ENCODE measurements at places on chromosomes 3 and 15.

DNA sequence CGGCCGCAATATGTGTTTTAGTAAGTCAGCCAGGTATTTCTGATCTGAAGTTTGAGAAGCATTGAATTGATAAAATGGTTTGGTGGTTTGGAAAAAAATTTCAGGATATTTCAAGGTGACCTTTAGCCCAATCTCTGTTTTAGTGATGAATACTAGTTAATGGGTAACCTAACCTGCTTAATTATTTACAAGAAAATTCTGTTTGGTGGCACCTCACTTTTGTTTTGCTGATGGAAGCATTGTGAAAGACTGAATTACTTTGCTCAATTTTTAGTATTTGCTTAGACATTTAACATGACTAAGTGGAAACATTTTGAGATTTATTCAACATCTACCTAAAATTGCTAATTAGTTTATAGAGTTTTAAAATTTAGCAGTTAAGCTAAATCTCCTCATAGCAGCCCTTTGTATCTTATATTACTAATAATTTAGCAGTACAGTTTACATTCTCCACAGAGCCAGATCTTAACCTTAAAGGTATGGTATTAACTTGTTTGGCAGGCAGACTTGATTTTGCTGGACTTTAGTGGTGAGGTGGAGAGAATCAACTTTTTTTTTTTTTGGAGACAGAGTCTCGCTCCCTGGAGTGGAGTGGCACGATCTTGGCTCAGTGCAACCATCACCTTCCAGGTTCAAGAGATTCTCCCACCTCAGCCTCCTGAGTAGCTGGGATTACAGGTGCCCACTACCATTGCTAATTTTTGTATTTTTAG is 35.4 kb downstream of the GRAMD1C start:
- DNase-seq = no peak

GRCh38 chr3:5479229-5479799 is 291.8 kb downstream of the EDEM1 start:
- DNase-seq = peak; percentile 70

DNA sequence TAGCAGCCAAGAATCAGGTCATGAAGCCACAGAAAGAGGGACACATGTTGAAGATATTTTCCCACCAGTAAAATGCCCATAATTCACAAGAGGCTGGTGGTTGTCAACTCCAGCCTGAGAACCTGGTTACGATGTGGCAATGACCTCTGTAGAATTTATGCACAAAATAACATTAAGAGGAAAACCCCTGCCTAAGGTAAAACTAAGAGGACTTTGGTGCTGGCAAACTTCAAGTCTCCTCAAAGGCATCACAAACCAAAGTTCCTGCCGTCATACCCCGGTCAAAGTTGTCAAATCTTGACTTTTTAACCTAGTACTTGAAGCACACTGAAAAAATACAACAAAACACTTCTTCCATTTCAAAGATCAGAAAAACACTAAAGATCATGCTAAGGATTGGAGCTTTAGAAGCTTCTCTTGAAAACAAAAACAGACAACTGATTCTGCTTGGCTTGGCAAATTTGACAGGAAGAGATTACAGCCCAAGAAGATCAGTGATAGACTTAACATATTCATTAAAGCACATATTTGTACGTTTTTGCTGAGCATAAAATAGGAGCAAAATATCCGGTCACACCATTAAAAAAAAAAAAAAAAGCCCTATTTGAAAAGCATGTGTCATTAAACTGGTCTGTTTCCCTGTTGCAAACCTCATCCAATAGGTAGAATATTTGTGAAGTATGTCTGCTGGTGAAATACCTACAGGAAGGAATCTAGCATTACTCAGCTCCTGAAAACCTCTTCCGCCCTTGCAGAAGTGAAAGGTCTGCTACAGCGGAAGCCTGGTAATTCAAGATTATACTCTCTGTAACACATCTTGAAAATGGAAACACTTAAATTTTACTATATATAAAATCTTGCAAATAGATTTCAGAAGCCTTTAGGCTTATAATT is 22.8 kb downstream of the EIF4E3 start:
- DNase-seq = peak; percentile 81

- DNase-seq = no peak
Observed at GRCh38 chr15:39407116-39407515, 173.8 kb upstream of the THBS1 start.

GRCh38 chr3:123388811-123389627 is 59.9 kb downstream of the ADCY5 start:
- DNase-seq = no peak

DNA sequence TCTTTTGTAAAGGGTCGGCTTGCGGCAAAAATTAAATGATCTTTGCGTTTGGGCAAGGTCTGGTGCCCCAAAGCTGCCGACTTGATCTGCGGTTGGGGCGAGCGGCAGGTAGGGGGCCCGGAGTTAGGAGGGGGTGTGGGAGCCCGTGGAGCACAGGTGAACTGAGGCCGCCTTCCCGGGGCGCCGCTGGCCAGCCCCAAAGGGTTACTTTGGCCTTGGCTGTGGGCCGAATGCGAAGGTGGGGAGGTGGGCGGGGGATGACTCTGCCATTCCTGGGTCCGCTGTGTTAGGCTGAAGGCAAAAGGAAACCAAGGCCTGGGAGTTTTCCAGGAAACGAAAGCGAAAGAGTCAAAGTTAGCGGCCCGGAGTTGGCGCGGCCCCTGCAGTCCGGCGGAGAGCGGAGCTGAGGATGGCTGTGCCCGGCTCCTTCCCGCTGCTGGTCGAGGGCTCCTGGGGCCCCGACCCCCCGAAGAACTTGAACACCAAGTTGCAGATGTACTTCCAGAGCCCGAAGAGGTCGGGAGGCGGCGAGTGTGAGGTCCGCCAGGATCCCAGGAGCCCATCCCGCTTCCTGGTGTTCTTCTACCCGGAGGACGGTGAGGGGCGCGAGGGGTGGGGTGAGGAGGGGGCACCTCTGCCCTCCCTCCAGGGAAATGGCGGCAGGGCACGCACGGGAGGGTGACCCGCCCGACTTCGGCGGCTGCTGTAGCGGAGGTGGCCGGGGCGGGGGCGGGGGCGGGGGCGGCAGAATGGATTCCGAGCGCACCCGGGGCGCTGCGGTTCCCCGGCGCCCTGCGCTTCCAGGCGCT is at the start of gene PARP14:
Gene PARP14 (plus strand): TSS at position 365 of the 809 bp plus-strand sequence. CDS start 45 bp downstream, at position 410.
- peak; percentile 60 for DNase-seq

DNA sequence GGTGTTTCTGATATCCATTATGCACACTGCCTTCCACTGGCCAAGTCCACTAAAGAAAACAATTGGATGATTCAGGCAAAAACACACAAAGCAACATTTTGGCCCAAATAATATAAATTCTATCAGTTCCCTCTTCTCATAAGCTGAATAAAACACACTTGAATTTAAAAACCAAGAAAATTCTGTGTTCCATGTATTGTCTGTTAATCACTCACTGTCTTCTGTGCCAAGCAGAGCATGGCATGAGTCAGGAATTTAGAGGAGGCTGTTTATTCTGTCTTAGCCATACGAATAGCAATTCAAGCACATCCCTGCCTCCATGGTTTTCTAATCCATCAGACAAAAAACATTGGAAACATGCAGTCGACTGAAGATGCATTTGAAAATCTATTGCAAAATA is 215.6 kb upstream of the UMPS start:
- peak; percentile 49 for DNase-seq

DNA sequence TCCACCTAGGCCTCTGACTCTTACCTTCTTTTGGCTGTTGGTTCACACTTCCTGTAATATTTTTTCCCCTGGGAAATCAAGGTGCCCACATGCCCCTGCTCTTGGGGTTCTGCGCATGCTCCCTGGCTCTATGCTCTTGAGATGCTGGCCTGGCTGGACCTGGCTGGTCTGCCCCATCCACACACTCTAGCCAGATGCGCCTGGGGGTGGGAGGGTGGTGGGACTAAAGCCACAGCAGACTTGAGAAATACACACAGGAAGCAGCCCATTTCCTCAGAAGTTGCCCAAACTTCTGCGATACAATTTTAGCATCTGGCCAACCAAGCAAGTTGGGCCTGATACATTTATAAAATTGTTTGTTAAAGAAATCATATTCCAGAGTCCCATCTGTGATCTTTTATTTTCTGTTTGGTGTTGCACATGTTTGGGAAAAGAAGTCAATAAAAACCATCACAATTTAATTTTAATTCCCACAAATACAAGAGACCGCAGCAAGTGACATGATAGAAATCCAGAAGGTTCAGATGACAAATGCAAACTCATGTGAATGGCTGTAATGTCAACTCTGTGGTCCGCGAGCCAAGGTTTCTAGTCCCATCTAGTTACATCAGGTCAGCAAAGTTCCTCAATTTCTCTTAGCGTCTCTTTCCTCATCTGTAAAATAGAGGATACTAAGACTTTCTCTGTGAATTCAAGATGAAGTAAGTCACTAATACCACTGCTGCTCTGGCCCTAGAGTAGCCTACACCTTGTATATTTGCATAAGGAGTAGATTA is 55.9 kb upstream of the MEF2A start:
- DNase-seq = no peak

GRCh38 chr3:118573912-118574311 is 460.7 kb downstream of the IGSF11 start:
- peak; percentile 36 for DNase-seq

DNA sequence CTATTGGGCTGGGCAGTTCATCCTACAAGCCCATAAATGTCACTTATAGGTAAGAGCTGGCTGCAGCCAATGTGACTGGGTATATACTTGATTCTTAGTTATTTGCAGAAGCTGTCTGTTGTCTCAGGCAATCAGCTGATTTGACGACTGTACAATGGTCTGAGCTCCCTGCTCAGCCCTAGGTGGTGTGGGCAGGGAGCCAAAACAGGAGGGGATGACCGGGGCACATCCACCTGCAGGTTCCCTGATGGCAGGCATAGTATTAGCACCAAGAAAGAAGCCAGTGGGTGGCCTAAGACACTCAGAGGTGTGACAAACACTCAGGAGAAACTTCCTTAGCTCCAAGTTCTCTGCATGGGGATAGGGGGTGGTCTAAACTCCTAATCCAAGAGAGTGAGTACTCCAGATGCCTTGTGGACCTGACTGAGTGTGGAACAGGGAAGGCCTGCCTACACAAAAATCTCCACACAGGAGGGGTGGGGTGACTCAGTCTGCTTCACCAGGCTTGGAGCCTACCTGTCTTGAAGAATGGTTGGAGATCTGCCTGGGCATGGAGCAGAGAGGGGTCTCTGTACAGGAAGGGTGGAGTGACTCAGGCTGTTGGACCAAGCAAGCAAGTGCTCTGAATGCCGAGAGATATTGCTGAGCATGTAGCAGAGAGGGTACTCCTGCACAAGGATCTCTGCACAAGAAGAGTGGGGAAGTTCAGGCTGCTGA is 690.4 kb upstream of the NAALADL2 start:
- peak; percentile 19 for DNase-seq
